Tongue (tissue), 3 donors: ENCODE measurements at places on chromosomes 4 and X.

GRCh38 chr4:22454955-22455354 is 60.9 kb downstream of the ADGRA3 start:
- DNase-seq: no peak

GRCh38 chrX:124211312-124211942 is 121.0 kb upstream of the TEX13D start:
- peak; percentile 35 for DNase-seq

GRCh38 chr4:108840426-108840975 is 77.6 kb upstream of the ETNPPL start:
- DNase-seq: no peak

DNA sequence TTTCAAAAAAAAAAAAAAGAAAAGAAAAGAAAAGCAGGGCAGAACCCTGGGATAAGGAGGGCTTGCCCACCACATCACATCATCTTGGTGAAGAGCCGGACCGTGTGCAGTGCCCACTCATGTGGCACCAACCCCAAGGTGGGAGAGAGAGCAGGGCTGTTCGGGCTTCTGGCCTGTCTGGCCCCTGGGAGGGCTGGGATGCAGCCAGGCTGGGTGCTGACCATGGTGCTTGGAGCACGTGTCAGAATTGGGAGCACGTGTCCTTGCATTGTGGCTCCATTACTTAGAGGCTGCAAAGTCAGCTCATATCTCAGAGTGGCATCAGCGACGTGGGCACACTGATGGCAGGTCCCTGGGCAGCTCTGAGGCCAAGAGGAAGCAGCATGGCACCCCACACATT is 100.9 kb upstream of the AFAP1 start:
- no peak for DNase-seq

GRCh38 chr4:158861766-158862165 is 92.9 kb downstream of the FNIP2 start:
- DNase-seq: no peak

DNA sequence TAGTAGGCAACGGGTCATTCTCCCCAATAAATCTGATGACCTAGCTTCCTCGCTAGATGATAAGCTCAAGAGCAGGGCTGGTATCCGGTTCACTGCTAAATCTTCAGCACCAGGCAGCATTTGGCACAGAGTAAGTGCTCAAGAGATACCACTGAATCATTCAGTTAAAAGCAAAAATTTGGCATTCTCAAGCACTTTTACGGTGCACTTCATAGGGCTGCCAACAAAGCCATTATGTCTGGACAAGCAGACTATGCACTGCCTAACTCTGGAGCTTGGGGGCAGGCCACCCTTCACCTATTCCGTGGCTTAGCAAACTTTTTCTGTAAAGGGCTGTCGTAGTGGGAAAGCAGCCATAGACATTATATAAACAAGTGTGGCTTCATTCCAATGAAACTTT is 23.8 kb upstream of the CXorf38 start:
- DNase-seq: no peak

GRCh38 chrX:154780968-154781367 is 18.3 kb downstream of the DKC1 start:
- DNase-seq: no peak

- DNase-seq: no peak
Measured at GRCh38 chr4:177012918-177013545, 220.3 kb upstream of the VEGFC start.

GRCh38 chr4:131635191-131635590 is 1513.9 kb upstream of the PCDH10 start:
- DNase-seq: no peak

DNA sequence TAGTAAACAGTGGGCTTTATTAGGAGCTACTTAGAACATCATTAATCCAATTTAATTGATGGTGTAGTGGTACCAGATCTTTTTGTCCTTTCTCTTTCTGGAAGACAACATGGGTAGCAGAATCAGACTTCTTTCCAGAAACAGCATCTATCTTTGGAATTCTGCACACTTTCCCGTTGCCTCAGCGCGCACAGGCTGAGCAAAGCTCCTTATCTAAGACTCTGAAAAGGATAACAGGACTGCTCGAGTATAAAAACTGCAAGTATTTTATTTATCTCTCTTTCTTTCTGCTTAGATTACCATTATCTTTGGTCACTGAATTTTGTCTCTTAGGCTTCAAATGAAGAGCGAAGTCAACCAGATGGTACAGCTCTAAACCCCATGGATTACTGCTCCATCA is 191.7 kb downstream of the DHX15 start:
- no peak for DNase-seq
